ENCODE measurements at places on chromosomes 11 and 22. TPM values are rescaled to one million over a fixed set of nuclear protein-coding genes. Genes with fewer than 3 reads are reported as not detected.

PLAAT4 gene
- total RNA-seq = 136 TPM

POU2AF2 gene
- total RNA-seq = not detected

TRIM6 gene
- 0.10 TPM for total RNA-seq

NRGN gene
- total RNA-seq = 2.4 TPM

ACER3 gene
- 13.3 TPM for total RNA-seq

NAT10 gene
- total RNA-seq = 95.2 TPM

NCF4 gene
- 70.4 TPM for total RNA-seq

LRRC74B gene
- not detected for total RNA-seq

GRAMD4 gene
- total RNA-seq = 65.9 TPM

CHADL gene
- 0.24 TPM for total RNA-seq

OR52E8 gene
- total RNA-seq = not detected

SLC1A2 gene
- total RNA-seq = not detected

OR8A1 gene
- not detected for total RNA-seq

NFAM1 gene
- 1.1 TPM for total RNA-seq

CLTCL1 gene
- total RNA-seq = 0.66 TPM

KCNJ11 gene
- total RNA-seq = 0.42 TPM

HORMAD2 gene
- total RNA-seq = not detected

YPEL1 gene
- 7.9 TPM for total RNA-seq

ACTN3 gene
- not detected for total RNA-seq

TRIM29 gene
- not detected for total RNA-seq

LRRC4C gene
- total RNA-seq = not detected

MUC6 gene
- not detected for total RNA-seq

CCND1 gene
- 0.20 TPM for total RNA-seq

RIBC2 gene
- 8.9 TPM for total RNA-seq

APOA5 gene
- not detected for total RNA-seq

DDTL gene
- total RNA-seq = 4.0 TPM

IGLL1 gene
- not detected for total RNA-seq

Data from T-helper 1 cell treated with Interleukin-12 subunit alpha and Interleukin-12 subunit beta and Interleukin-4 antibody, amounts not matched to agents 30 ng/mL and 1 ng/mL, for 36 hours (primary cell).